ENCODE measurements at places on chromosomes 16 and 17. TPM values are rescaled to one million over a fixed set of nuclear protein-coding genes. Genes with fewer than 3 reads are reported as not detected.

DNA sequence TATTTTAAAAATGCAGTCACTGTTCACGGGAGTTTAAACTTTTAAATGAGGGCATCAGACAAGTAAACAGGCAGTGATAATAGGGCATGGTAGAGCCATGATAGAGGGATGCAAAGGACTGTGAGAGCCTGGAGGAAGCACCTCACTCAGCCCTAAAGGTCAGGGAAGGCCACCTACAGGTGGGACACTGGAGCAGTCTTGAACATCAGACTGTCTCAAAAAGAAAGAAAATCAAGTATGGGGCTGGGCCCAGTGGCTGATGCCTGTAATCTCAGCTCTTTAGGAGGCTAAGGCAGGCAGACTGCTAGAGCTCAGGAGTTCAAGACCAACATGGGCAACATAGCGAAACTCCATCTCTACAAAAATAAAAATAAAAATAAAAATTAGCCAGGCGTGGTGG is 31.0 kb upstream of the DHRS7B start:
- H3K4me3 ChIP-seq = no peak overlapping the region
- peaks cover 9% of the 10 kb centered on the region for H3K4me1 ChIP-seq
- no peak overlapping the region for H3K27ac ChIP-seq

DNA sequence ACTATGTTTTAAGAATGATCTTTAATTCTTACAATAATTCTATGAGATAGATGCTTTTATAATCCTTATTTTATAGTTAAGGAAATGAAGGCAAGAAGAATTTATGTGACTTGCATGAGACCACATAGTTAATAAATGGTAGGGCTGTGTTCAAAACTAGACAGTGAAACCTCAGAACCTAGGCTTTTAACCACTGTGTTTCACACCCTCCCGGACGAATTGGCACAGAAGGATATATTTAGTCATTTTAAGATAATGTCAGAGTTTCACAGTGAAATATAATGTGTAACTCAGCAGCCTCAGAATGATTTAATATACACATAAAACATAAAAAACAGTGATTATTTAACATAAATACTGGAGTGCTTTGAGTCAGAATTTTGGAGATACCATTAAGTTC is 57.0 kb downstream of the NSRP1 start:
- DNase-seq = no peak
- H3K27me3 ChIP-seq = no peaks in the 10 kb centered on the region
- H3K27ac ChIP-seq = no peak overlapping the region

DNA sequence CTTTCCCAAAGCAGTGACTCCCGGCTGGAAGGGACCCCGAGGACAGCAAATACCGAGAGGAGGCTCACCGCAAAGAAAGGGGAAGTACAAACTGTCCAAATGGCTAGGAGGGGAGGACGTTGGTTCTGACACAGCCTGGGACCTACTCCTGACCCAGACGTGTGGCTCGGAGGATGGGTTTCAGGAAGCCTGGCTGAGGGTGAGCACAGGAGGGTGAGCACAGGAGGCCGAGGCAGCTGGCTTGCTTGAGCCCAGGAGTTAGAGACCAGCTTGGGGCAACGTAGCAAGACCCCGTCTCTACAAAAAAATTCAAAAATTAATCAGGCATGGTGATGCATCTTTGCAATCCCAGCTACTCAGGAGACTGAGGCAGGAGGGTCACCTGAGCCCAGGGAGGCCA is 83.2 kb downstream of the C16orf78 start:
- DNase-seq = no peak
- no peak overlapping the region for H3K4me3 ChIP-seq
- H3K4me1 ChIP-seq = no peaks in the 10 kb centered on the region
- H3K36me3 ChIP-seq = no peaks in the 10 kb centered on the region
- H3K27ac ChIP-seq = no peak overlapping the region

The TVP23B gene
- 37.5 TPM for total RNA-seq
